Uterine smooth muscle cell (primary cell): ENCODE measurements at places on chromosomes 4 and X. TPM values are rescaled to one million over a fixed set of nuclear protein-coding genes. Genes with fewer than 3 reads are reported as not detected.

Gene NUDT6
- 6.0 and 10.6 TPM in 2 replicates for total RNA-seq

Gene PFKFB1
- 0.11 TPM in 1 of 2 replicates, not detected in the other for total RNA-seq

Gene GABRG1
- not detected in 2 replicates for total RNA-seq

Gene ARMCX2
- total RNA-seq = 73.7 and 155 TPM in 2 replicates

Gene ASB12
- not detected in 2 replicates for total RNA-seq

Gene PPP1R2C
- total RNA-seq = not detected in 2 replicates

Gene COL25A1
- total RNA-seq = 0.11 and 1.6 TPM in 2 replicates

Gene ELOVL6
- 22.2 and 24.1 TPM in 2 replicates for total RNA-seq

Gene STK32B
- 0.50 and 1.1 TPM in 2 replicates for total RNA-seq

Gene DKK2
- total RNA-seq = 0.25 and 0.33 TPM in 2 replicates

Gene DMRTC1
- not detected in 2 replicates for total RNA-seq

Gene DUSP9
- total RNA-seq = 0.11 TPM in 1 of 2 replicates, not detected in the other

Gene EPGN
- 1.1 TPM in 1 of 2 replicates, not detected in the other for total RNA-seq

Gene P2RY4
- under 0.01 TPM in 1 of 2 replicates, not detected in the other for total RNA-seq
